ENCODE measurements at places on chromosomes 3 and 15. TPM values are rescaled to one million over a fixed set of nuclear protein-coding genes. Genes with fewer than 3 reads are reported as not detected.

The PATL2 gene
- not detected for total RNA-seq

The CACNA2D2 gene
- 3.9 TPM for total RNA-seq

The ECE2 gene
- 2.7 TPM for total RNA-seq

The ERC2 gene
- total RNA-seq: 58.3 TPM

The ZCWPW2 gene
- 4.2 TPM for total RNA-seq

The BNIP2 gene
- total RNA-seq: 52.1 TPM

The UBAP1L gene
- total RNA-seq: 2.0 TPM

The GPR62 gene
- 0.25 TPM for total RNA-seq

The TMC3 gene
- 0.25 TPM for total RNA-seq

The FBXO40 gene
- total RNA-seq: under 0.01 TPM

The CLRN1 gene
- total RNA-seq: not detected

The MST1R gene
- total RNA-seq: 0.49 TPM

The IGDCC3 gene
- 9.8 TPM for total RNA-seq

The CPOX gene
- total RNA-seq: 12.8 TPM

The HEMK1 gene
- total RNA-seq: 2.5 TPM

The TTLL13 gene
- under 0.01 TPM for total RNA-seq
